Thoracic aorta (tissue), 2 donors: ENCODE measurements at places on chromosomes 3 and 15. TPM values are rescaled to one million over a fixed set of nuclear protein-coding genes. Genes with fewer than 3 reads are reported as not detected.

Gene CHL1
- total RNA-seq: 7.5 TPM

Gene ABTB1
- total RNA-seq: 78.7 TPM

DNA sequence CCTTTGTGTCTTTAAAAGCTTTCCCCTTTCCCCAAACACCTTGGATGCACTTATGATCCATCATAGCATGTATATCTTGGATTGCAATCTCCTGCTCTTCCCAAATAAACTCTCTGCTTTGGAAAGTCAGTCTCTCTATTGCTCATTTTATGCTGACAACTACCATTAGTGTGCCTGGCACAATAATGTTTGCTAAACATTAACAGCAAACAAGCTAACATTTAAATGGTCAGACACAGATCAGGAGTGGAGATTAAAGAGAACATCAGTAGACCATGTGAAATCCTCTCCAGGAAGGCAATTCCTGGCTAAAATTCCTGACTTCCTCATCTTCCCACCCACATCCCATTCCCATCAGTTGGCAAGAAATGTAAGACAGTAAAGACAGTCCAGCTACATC is 44.3 kb upstream of the EIF1B start:
- no peak for DNase-seq

Gene ERICH6
- not detected for total RNA-seq

Gene GOLGA6B
- not detected for total RNA-seq

DNA sequence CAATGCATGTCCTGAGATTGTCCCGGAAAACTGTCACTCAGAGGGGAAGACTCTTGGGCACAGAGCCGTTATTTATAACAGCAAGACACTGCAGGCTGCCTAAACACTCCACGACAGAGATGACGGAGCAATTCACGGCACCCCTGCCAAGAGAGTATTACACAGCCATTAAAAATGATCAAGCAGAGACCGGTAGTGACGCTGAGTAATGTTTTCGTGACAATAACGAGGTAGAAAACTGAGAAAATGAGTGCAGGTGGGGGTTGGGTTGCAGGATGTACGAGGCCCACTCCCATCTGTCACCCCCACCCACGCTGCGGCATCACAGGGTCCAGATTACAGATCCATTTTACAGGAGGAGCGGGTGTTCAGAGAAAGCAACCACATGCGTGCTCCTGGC is 58.9 kb upstream of the LINGO1 start:
- DNase-seq: no peak

GRCh38 chr3:121979734-121980449 is 42.2 kb downstream of the ILDR1 start:
- no peak for DNase-seq
